Stimulated activated CD8-positive, alpha-beta memory T cell treated with anti-CD3 and anti-CD28 coated beads, Interleukin-4, amount 100 ng/mL, for 1 hour (primary cell): ENCODE measurements at places on chromosomes 3 and 15.

GRCh38 chr15:23420806-23421575 is 26.1 kb downstream of the GOLGA6L2 start:
- DNase-seq, result no peak

DNA sequence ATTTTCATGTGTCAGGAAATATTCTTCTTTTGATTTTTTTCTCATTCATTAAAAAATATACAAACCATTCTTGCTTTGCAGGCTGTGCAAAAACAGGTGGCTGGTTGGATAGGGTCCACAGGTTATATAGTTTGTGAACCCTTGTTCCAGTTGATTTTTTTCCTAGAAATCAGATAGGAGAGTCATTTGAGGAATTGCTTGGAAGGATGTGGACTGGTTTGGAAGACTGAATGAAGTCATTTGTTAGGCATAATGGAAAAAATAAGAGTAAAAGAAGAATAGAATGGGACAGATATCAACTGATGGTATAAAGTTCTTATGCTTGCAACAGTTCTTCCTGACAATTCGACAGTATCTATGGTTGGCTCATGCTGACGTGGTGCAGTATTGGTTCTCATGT is 189.4 kb downstream of the PTPRG start:
- DNase-seq, result no peak

DNA sequence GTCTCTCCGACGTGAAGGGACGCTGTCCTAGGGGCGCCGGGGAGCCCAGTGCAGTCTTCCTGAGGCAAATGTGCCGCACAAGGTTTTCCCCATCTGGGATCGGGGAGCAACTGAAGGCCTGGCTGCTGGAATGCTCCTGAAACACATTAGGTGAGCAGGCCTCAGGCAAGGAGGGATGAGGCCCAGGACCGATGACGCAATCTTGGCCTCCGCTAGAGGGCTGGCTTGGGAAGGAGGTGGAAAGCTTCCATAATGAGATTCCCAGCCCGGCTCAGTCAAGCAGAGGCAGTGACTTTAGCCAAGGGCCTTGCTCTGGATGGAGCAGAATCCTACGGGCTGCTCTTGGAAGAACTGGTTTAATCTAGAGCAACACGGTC is 50.8 kb downstream of the CPN2 start:
- DNase-seq, result no peak

- DNase-seq, result no peak
Measured at GRCh38 chr3:121529308-121529707, 16.5 kb downstream of the POLQ start.

GRCh38 chr3:117903226-117903625 is 1131.4 kb downstream of the IGSF11 start:
- no peak for DNase-seq

- DNase-seq, result no peak
Measured at GRCh38 chr3:134075846-134076245, 46.1 kb upstream of the SLCO2A1 start.

- DNase-seq, result peak; percentile 15
Measured at GRCh38 chr15:65832549-65833364, 36.5 kb upstream of the RAB11A start.

DNA sequence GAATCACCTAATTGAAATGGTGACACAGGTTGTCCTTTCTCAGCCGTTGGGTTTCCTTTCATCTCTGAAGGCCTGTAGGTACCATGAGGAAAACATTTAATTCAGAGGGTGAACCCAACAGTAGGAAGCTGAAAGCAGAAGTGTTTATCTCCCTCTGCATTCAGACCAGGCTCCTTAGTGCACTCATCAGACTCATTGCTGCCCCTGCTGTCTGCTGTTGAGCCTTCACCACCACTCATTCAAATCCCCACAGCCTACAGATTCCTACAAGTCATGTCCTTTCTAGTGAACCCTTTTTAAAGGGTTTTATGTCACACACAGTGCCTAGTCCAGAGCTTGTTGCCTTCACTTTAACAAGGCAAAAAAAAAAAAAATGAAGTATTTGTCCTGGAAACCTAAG is 13.4 kb downstream of the WDR48 start:
- DNase-seq, result no peak

GRCh38 chr15:93268066-93268465 is 179.1 kb upstream of the RGMA start:
- DNase-seq, result no peak

GRCh38 chr15:86016750-86017149 is 62.9 kb upstream of the AGBL1 start:
- no peak for DNase-seq

- no peak for DNase-seq
Measured at GRCh38 chr3:126258670-126259069, 78.3 kb upstream of the ALDH1L1 start.

- DNase-seq, result no peak
Measured at GRCh38 chr3:128749035-128749434, 23.1 kb downstream of the RAB7A start.

GRCh38 chr3:185062191-185062590 is 90.7 kb downstream of the C3orf70 start:
- DNase-seq, result no peak

GRCh38 chr15:22989576-22990477 is 9.7 kb upstream of the CYFIP1 start:
- DNase-seq, result no peak

GRCh38 chr3:126661532-126662364 is 6.8 kb upstream of the TXNRD3 start:
- DNase-seq, result no peak

- no peak for DNase-seq
Measured at GRCh38 chr15:48569591-48570302, 75.8 kb downstream of the FBN1 start.

DNA sequence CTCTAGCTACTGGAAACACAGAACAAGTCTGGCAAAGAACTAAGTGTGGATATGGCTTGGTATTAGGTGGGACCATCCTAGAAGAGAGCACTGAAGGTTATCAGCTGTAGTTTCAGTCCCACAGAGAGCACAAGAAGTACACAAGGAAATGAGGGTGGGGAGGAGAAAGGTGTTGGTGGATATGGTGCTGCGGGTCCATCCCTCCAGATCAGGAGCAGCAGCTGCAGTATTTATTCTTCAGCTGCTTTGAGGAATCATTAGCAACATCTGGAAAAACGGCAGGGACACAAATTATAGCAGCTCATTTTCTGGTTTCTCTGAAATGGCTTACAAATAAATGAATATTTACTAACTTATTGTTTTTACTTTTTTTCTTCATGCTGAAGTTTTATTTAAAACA is 29.0 kb downstream of the CD80 start:
- DNase-seq, result no peak

GRCh38 chr15:89125088-89125826 is 37.0 kb downstream of the ABHD2 start:
- no peak for DNase-seq

- DNase-seq, result no peak
Measured at GRCh38 chr3:15635121-15635661, 33.6 kb downstream of the BTD start.

GRCh38 chr3:88059380-88060170 is 520 bp downstream of the ZNF654 start:
- DNase-seq, result no peak

GRCh38 chr3:29181149-29181780 is 99.6 kb upstream of the RBMS3 start:
- no peak for DNase-seq

GRCh38 chr15:36951731-36952247 is 148.6 kb downstream of the MEIS2 start:
- no peak for DNase-seq

DNA sequence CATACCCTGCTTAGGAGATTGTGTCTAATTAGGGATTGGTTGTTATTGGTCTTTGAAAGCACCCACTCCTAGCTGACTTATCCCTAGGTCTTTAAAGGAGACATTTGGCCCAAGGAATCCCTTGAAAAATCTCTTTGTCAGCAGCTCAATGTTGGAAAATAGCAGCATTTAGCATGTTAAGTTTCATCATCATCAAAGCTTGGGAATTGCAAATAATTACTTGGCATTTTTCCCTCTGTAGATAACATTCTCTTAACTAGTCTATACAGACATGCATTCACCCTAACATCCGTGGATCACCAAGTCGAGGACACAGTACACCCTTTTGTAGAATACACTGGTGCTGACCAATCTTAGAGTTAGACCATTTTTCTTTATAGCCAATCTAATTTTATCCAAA is 332.2 kb downstream of the AGBL1 start:
- no peak for DNase-seq

DNA sequence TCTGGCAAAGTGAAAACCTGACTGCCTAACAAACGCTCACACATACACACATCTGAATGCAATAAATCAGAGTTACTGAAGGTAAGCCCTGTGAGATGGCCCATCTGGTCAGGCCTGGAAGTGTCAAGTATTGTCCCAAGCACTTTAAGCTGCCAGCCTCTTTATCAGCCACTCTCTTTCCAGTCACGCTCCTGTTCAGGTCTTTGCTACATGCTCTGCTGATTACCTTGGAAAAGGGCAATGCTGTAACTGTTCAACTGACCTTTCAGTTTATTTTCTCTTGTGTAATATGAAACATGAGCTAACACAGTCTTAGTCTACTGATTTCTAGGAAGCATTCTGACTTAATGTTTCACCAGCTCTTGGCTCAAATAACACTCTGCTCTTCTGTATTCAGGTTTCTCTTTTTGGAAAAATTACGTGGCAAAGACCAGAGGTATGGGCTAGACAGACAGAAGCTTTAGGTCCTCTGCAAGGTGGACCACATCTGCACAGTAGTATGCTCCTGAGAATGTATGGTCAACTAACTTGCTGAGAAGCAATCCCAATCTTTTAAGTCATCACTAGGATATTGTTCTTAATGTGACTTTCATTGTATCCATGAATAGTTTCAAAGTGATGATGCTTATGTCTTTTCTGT is 44.5 kb downstream of the GBE1 start:
- no peak for DNase-seq

DNA sequence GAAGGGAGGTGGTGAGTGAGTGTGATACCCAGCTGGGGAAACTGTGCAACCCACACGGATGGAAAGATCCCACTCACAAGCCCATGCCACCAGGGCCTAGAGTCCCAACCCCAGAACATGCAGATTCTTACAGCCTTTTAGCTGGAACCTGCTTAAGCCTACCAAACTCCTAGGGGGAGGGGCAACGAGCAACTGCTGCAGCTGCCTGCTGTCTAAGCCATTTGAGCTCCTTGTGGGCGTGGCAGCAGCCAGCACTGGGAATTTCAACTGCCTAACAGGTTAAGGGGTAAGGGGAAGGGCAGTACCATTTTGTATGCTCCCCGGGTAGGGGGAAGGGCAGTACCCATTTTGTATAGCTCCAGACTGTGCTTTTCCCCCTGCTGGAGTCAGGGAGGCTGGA is 673.2 kb upstream of the BCHE start:
- DNase-seq, result no peak

GRCh38 chr3:21290557-21290956 is 460.5 kb downstream of the ZNF385D start:
- no peak for DNase-seq

DNA sequence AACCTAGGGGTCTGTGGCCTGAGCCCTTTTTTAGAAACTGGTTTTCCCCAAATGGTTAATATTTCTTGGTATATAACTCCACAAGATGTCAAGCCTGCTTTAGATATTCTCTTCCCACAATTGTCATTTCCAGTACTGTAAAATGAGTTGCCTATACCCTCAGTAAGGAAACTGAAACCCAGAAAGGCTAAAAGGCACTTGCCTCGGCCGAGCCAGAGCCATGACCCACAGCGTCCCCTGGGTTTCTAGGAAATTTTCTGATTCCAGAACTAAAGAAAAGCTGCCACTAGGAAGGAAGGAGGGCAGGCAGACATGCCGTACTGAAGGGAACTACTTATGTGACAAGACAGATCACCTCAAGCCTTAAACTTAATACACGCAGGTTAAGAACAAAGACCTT is 59.1 kb downstream of the ATP8B4 start:
- DNase-seq, result no peak

- DNase-seq, result no peak
Measured at GRCh38 chr3:99678023-99678422, 39.6 kb downstream of the COL8A1 start.

DNA sequence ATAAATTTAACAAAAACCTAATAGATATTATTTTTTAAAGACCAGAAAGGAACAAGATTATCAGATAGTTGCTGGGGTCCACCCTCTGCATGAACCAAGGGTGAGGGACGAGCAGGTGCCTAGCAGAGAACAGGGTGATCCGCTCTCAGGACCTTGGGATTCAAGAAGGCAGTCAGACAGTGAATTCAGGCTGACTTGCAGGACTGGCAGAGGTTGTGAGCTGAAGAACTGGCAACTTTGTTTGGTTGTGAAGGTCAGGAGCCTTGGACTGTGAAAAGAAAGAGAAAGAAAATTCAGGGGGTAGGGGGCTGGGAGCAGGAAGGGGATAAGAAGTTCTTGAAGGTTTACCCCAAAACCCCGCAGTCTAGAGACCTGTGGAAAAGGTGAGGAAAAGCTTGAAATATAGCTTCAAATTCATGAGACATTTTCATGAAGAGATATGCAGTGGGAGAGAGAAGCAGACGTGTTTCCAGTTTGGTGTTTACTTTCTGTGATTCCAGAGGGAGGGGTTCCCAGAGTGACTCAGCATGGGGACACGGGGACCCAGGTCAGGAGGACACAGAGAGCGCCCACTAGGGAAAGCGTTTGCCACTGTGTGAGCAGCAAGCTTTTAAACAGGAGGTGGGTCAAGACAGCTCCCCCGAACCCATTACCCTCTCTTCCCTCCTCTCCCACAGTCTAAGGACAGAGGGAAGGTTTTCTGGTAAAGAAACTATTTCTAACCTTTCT is 217.2 kb upstream of the UMPS start:
- no peak for DNase-seq

- no peak for DNase-seq
Measured at GRCh38 chr3:116579840-116580239, 129.7 kb upstream of the TUSC7 start.

GRCh38 chr15:89647191-89647851 is 7.9 kb downstream of the KIF7 start:
- DNase-seq, result peak; percentile 9

- DNase-seq, result no peak
Measured at GRCh38 chr3:154668835-154669234, 238.8 kb upstream of the GPR149 start.

DNA sequence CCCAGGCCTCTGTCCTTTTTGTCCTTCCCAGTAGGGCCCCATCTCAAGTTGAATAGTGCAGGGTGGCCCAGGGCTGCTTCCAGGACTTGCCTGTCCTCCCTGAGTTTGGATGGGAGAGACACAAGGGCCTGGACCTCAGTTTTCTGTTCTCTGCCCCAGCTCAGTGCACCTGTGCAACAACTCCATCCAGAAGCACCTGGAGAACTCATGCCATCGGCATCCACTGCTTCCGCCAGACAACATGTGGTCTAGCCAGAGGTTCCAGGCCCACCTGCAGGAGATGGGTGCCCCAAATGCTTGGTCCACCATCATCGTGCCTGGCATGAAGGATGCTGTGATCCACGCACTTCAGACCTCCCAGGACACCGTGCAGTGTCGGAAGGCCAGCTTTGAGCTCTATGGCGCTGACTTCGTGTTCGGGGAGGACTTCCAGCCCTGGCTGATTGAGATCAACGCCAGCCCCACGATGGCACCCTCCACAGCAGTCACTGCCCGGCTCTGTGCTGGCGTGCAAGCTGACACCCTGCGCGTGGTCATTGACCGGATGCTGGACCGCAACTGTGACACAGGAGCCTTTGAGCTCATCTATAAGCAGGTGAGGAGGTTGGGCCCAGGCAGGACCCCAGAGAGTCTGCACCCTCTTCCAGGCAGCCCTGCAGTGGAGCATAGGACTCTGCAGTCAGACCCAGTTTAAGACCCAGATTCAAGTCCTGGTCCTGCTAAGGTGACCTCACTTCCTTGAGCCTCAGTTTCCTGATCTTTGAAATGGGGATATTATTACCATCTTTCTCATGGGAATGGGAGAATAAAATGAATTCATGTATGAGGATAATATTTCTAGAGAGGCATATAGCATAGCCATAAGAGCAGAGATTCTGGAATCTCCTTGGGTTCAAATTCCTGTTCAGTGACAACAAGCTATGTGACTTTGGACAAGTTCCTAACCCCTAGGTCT is 14.7 kb downstream of the RPUSD3 start:
- no peak for DNase-seq
